ENCODE measurements at places on chromosomes 1 and 21.
A peak's percentile ranks its signal among the peaks of the same experiment; 100 is the strongest.

DNA sequence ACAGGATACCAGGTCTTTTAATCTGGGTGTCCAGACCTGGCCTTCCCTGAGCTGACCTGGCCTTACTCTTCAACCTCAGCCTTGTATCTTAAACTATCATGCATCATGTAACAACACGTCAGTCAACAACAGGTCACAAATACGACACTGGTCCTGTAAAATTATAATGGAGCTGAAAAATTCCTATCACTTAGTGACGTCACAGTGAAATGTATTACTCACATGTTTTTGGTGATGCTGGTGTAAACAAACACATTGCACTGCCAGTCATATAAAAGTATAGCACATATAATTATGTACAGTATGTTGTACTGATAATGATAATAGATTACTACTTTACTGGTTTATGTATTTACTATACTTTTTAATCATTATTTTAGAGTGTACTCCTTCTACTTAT lies 31.5 kb downstream of the ESRRG start:
- DNase-seq = no peak

- DNase-seq = no peak
Observed at GRCh38 chr1:161869291-161869690, 103.2 kb downstream of the ATF6 start.

DNA sequence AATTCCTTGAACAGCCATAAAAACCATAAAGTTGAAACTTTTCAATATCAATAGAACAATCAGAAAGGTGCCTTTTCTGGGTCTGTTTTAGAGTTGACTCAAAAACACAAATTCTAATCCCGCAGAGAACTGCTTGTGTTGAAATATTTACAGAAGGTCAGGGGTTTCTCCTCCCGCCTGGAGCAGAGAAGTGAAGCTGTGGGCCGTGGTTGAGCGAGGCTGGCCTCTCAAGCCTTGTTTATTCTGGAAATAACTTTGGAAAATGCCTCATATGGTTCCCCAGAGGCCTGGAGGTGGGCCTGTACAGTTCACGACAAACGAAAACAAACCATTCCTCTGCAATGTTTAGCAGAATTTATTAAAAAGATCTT lies 90.8 kb upstream of the ERRFI1 start:
- peak; percentile 85 for DNase-seq

- DNase-seq = no peak
Observed at GRCh38 chr1:92877792-92878191, 46.0 kb downstream of the RPL5 start.

GRCh38 chr1:47564570-47564969 lies 126.7 kb downstream of the FOXD2 start:
- DNase-seq = no peak
